ENCODE measurements at places on chromosomes 5 and 9. TPM values are rescaled to one million over a fixed set of nuclear protein-coding genes. Genes with fewer than 3 reads are reported as not detected.

FCN2 gene
- total RNA-seq = not detected

HTR1A gene
- total RNA-seq = not detected

SLC27A6 gene
- not detected for total RNA-seq

CCDC171 gene
- 3.1 TPM for total RNA-seq

TLX3 gene
- total RNA-seq = not detected

MEIKIN gene
- total RNA-seq = not detected

TERT gene
- total RNA-seq = 2.2 TPM

DNA sequence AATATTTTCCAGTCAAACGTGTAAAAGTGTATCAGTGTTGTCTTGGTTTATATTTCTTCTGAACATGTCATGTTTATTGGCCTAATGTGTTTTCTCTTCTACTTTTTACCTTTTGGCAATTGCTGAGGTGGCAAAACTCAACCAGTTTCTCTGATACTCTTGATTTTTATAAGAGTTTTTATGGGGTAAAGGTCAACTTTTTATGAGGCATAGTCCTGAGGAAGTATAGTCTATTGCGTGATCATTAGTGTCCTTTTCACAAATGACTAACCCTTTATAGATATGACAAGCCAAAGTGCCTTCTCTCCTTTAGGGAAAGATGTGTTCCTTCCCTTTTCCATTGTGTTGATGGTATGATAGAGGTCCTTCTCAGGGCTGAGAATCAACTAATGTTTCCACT is 32.9 kb downstream of the OCLN start:
- H3K4me3 ChIP-seq = no peak overlapping the region
- no peak for DNase-seq
- H3K27ac ChIP-seq = no peak overlapping the region
- no peaks in the 10 kb centered on the region for H3K27me3 ChIP-seq

- H3K4me3 ChIP-seq = no peak overlapping the region
- no peak for DNase-seq
- no peaks in the 10 kb centered on the region for H3K36me3 ChIP-seq
- H3K4me1 ChIP-seq = peaks cover 28% of the 10 kb centered on the region
- H3K27me3 ChIP-seq = no peaks in the 10 kb centered on the region
These were observed 91.6 kb downstream of the FBXW11 start for GRCh38 chr5:171914726-171915338.

GRCh38 chr9:128385496-128386460 is 14.6 kb downstream of the URM1 start:
- no peak overlapping the region for H3K4me3 ChIP-seq
- no peaks in the 10 kb centered on the region for H3K36me3 ChIP-seq
- H3K4me1 ChIP-seq = peaks cover 5% of the 10 kb centered on the region
- DNase-seq = no peak
- no peak overlapping the region for H3K27ac ChIP-seq

GRCh38 chr5:69414885-69415583 is at the start of gene MARVELD2:
MARVELD2 (plus strand) TSS chr5:69415116; CDS start chr5:69419386, 4,270 bp downstream.
- peaks cover 31% of the 10 kb centered on the region for H3K36me3 ChIP-seq
- no peaks in the 10 kb centered on the region for H3K27me3 ChIP-seq
- no peaks in the 10 kb centered on the region for H3K4me1 ChIP-seq
- no peak within 1 kb of the TSS for H3K4me3 ChIP-seq
- DNase-seq = peak; percentile 30

DNA sequence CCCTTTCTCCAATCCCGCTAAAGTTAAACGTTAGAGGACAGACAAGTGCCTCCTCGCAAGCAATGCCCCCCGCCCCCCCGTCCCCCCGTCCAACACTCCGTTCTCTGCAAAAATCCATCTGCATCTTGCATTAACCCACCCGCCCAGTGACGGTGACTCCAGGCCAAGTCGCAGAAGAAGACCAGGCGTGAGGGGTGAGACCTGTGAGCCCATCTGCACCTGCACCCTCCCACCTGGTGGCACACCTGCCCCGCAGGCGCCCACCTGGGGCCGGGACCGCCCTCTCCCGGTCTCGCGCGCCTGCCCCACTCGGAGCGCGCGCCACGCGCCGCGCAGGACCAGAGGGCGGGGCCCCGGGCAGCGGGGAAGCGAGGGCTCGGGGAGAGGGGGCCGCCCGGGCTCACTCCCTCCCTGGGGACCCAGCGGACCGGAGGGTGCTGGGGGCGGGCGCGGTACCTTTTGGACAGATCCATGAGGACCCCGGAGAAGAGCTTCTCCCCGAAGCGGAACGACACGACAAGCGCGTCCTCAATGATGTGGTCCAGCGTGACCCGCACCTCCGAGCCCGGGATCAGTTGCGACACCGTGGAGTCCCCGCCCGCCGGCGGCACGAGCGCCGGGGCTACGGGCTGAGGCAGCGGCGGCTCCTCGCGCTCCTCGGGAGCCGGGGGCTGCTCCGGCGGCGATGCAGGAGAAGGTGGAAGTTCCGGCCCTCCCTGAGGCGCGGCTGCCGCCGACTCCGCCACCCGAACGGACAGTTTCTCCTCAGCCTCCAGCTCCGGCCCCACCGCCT is 705 bp downstream of the PWWP2A start:
- no peaks in the 10 kb centered on the region for H3K27me3 ChIP-seq
- peaks cover 12% of the 10 kb centered on the region for H3K36me3 ChIP-seq

- DNase-seq = no peak
- no peaks in the 10 kb centered on the region for H3K27me3 ChIP-seq
- no peaks in the 10 kb centered on the region for H3K4me1 ChIP-seq
- H3K4me3 ChIP-seq = no peak overlapping the region
- H3K27ac ChIP-seq = no peak overlapping the region
- no peaks in the 10 kb centered on the region for H3K36me3 ChIP-seq
These were observed 2.9 kb downstream of the HTR1A start for GRCh38 chr5:63959177-63959982.

DNA sequence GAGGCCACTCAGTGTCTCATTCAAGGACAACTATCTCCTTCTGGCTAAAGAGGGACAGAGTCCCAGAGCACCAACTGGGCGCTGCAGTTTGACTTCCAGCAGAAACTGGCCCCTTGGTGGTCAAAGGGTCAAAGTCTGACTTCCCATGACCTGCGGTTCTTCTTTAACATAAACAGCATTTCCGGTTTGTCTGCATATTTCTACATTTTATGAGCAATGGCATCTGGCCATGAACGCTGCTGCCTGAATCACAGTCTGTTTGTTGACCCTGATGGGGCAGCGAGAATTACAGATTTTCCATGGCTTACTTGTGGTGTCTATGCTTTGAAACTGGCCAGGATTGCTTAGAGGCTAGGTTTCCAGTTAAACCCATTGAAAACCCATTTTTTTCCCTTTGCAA is 1.3 kb downstream of the TNFSF15 start:
- DNase-seq = no peak
- H3K4me3 ChIP-seq = peak overlapping the region; percentile 93
- H3K36me3 ChIP-seq = peaks cover 40% of the 10 kb centered on the region
- H3K27ac ChIP-seq = peak overlapping the region; percentile 99
- peaks cover 88% of the 10 kb centered on the region for H3K4me1 ChIP-seq

GRCh38 chr9:135301271-135302263 is 178.0 kb upstream of the PPP1R26 start:
- H3K4me1 ChIP-seq = no peaks in the 10 kb centered on the region
- no peaks in the 10 kb centered on the region for H3K27me3 ChIP-seq
- no peak for DNase-seq
- no peaks in the 10 kb centered on the region for H3K36me3 ChIP-seq
- H3K4me3 ChIP-seq = no peak overlapping the region

DNA sequence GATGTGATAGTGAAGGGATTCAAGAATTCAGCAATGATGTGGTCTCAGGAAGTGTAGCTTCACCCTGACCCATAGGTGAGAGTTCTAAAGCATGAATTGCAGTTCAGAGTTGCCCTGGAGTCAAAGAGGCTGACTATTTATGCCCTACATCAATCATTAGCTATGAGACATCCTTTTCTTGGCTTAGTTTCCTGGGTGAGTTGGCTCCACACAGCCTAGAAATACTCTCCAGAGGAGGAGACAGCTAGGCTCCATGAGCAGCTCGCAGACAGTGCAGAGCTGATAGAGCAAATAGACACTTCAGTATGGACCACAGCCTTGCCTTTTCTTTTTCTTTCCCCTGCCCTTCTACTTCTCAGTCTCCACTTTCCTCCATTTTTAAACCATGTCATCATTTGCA is 1651.8 kb downstream of the MAT2B start:
- DNase-seq = no peak
- no peak overlapping the region for H3K4me3 ChIP-seq
- H3K27me3 ChIP-seq = no peaks in the 10 kb centered on the region
- H3K27ac ChIP-seq = no peak overlapping the region
- no peaks in the 10 kb centered on the region for H3K4me1 ChIP-seq
- no peaks in the 10 kb centered on the region for H3K36me3 ChIP-seq

- H3K27me3 ChIP-seq = no peaks in the 10 kb centered on the region
- no peak overlapping the region for H3K4me3 ChIP-seq
- H3K4me1 ChIP-seq = no peaks in the 10 kb centered on the region
- no peak for DNase-seq
- H3K27ac ChIP-seq = no peak overlapping the region
These were observed 16.7 kb downstream of the SLC25A25 start for GRCh38 chr9:128084746-128085145.

DNA sequence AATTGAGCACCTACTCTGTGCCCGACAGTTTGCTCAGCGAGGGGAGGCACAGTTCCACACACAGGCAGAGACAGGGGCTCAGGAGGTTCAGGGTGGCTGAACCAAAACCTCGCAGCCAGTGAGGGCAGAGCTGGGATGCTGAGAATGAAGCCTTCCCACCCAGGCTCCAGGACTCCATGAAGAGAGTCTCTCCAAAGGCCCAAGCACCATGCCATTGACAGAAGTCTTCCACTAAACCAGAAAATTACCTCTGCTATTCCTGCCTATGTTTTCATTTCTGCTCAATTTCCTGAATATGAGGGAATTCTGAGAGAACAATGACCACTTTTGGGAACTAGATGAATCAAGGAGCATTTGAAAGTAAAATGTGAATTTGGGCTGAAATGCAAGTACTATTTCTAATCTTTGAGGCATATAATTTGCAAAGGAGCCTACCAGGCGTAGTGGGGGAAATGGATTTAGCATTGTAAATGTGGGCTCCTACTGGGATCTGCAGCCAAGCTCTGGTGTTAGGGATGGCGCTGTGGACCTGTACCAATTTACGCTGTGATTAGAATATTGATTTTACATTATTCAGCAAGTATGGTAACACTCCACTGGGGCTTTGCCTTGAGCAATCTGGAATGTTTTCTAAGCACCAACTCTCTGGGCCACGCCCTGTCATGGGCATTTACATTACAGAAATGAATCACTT is 91.9 kb downstream of the DRD1 start:
- H3K4me1 ChIP-seq = no peaks in the 10 kb centered on the region
- H3K27me3 ChIP-seq = no peaks in the 10 kb centered on the region
- no peaks in the 10 kb centered on the region for H3K36me3 ChIP-seq
- H3K27ac ChIP-seq = no peak overlapping the region
- no peak for DNase-seq

DNA sequence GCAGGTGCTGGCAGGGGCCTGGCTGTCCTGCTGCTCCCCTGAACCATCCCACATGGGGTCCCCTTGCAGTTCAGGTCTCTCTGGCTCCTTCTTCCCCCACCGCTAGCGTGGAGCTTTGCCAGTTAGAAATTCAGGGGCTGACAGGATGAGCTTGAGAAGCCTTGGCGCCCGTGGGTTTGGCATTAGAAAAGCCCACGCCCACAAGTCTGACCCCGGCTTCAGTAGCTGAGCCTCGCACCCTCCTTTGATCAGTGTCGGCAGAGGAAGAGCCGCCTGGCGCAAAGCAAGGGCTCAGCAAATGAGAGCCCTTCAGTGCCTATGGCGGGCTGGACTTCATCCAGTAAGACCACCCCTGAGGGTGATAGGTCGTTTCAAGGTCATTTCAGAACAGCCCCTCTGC is 30.1 kb upstream of the NCS1 start:
- H3K4me3 ChIP-seq = no peak overlapping the region
- no peak for DNase-seq

DNA sequence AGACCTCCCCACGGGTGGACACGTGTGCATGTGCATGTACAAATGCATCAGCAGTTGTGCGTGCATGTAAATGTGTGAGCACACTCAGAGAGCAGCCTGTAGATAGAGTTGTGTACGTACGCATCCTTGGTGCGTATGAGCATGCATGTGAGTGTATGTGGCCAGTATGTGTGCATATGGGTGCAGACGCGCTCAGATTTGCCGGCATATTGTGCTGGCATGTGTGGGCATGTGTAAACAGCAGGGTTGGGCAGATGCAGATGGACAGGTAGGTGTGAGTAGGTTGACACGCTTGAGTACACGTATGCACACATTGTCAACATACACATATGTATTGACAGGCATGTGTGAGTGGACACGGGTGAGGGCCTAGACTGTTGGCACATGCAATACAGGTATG is 56.5 kb downstream of the LMX1B start:
- no peak for DNase-seq
- H3K27ac ChIP-seq = no peak overlapping the region
- H3K27me3 ChIP-seq = no peaks in the 10 kb centered on the region
- H3K36me3 ChIP-seq = no peaks in the 10 kb centered on the region
- no peak overlapping the region for H3K4me3 ChIP-seq

DNA sequence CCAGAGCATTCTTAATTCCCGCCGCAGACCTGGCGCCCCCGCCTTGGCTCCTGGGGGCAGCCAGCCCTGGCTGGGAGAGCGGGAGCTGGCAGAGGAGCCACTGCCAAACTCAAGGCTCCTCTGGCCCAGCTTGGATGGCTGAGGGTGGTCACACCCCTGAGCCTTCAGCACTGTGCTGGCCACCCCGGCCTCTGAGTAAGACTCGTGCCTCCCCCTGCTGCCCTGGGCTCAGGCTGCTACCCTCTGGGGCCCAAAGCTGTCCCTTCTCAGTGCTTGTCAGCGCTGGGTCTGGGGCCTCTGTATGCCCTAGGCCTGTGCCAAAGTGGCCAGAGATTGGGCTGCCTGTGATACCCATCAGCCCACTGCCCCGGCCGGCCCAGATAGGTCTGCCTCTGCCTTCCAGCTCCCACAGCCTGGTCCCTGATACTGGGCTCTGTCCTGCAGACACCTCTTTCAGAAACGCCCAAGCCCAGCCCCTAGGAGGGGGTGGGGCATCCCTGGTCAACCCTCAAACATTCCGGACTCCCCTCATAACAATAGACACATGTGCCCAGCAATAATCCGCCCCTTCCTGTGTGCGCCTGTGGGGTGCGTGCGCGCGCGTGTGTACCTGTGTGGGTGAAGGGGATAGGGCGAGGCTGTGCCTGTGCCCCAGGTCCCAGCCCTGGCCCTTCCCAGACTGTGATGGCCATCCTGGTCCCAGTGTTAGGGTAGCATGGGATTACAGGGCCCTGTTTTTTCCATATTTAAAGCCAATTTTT is 4.4 kb upstream of the PRR7 start:
- DNase-seq = peak; percentile 41
- H3K27me3 ChIP-seq = no peaks in the 10 kb centered on the region
- no peak overlapping the region for H3K4me3 ChIP-seq
- H3K4me1 ChIP-seq = peaks cover 30% of the 10 kb centered on the region
- peaks cover 4% of the 10 kb centered on the region for H3K36me3 ChIP-seq
